ENCODE measurements at places on chromosomes 1 and 21.
A peak's percentile ranks its signal among the peaks of the same experiment; 100 is the strongest.

- DNase-seq, result no peak
These were observed 1.1 kb downstream of the TMPRSS2 start for GRCh38 chr21:41506611-41507520.

DNA sequence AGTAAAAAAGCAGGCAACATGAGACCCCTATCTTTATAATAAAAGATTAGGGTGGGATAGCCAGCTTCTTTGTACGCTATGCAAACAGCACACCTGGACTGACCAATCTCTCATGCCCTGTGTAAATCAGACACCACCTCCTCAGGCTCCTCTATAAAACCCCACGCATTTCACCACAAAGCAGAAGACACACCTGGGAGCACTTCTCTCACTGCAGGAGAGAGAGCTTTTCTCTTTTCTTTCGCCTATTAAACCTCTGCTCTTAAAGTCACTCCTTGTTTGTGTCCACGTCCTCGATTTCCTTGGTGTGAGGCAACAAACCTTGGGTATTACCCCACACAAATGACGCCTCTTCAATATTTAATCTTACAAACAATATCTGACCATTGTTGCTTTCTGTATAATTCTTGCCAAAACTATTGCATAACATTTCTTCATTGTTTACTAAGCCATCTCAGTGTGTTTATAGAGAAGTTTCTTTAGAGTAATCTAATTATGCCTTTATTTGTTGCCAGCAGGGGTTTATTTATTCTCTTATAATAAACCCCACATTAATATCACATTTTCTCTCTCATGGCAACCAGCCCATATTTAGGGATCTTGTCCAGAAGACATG is 31.6 kb upstream of the NUF2 start:
- no peak for DNase-seq

- no peak for DNase-seq
These were observed 185.9 kb downstream of the GREM2 start for GRCh38 chr1:240426051-240426450.

- DNase-seq, result no peak
These were observed at the start of gene ARHGEF19 for GRCh38 chr1:16212251-16212961. Gene ARHGEF19 (minus strand): TSS chr1:16212652. CDS start chr1:16209054, 3,598 bp downstream.

DNA sequence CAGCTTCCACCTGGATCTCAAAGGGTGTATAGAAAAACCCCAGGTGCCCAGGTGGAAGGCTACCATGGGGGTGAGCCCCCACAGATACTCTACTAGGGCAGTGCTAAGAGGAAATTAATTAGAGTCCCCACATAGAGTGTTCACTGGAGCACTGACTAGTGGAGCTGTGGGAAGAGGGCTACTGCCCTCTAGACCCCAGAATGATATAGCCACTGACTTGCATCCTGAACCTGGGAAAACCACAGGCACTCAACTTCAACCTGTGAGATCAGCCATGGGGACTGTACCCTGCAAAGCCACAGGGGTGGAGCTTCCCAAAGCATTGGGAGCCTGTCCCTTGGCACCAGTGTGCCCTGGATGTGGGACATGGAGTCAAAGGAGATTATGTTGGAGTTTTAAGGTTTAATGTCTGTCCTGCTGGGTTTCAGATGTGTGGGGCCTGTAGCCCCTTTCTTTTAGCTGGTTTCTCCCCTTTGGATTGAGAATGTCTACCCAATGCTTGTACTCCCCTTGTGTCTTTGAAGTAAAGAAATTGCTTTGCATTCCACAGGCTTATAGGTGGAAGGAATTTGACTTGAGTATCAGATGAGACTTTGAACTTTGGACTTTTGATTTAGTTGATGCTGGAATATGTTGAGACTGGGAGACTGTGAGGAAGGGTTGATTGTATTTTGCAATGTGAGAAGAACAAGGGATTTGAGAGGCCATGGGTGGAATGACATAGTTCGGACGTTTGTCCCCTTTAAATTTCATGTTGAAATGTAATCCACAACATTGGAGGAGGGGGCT is 31.8 kb upstream of the CDC14A start:
- no peak for DNase-seq

- DNase-seq, result no peak
These were observed 3.5 kb upstream of the RAP1A start for GRCh38 chr1:111615870-111616715.

- no peak for DNase-seq
These were observed 346.0 kb downstream of the USP25 start for GRCh38 chr21:16075649-16076282.

DNA sequence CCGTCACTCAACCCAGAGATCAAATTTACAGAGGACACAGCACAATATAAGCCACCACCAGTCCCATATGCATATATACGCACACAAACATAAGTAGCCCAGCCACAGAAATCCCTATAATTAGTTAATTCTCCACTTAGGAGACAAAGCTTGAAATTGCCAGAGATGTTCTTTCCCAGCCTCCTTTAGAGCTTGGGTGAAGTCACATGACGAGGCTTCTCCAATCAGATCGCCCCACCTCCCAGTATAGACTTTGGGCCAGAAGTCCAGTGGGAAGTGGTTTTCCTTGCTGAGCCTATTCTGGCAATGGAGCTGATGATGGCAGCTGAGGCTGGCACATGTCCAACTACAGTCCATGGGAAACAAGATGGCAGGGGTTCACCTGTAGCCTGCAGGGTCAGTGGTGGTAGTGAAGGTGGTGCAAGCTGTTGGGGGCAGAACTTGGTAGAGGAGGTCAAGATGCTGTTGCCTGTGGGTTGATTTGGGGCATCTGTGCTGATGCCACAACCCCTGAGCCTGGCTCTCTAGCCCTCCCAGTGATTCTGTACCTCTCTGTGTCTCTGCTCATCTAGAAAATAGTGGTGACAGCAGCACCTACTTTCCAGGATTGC is 535.9 kb downstream of the MATN1 start:
- DNase-seq, result no peak

GRCh38 chr1:93501399-93501798 is 53.5 kb downstream of the FNBP1L start:
- DNase-seq, result no peak

GRCh38 chr21:41731081-41731480 is 35.8 kb downstream of the RIPK4 start:
- DNase-seq, result no peak

DNA sequence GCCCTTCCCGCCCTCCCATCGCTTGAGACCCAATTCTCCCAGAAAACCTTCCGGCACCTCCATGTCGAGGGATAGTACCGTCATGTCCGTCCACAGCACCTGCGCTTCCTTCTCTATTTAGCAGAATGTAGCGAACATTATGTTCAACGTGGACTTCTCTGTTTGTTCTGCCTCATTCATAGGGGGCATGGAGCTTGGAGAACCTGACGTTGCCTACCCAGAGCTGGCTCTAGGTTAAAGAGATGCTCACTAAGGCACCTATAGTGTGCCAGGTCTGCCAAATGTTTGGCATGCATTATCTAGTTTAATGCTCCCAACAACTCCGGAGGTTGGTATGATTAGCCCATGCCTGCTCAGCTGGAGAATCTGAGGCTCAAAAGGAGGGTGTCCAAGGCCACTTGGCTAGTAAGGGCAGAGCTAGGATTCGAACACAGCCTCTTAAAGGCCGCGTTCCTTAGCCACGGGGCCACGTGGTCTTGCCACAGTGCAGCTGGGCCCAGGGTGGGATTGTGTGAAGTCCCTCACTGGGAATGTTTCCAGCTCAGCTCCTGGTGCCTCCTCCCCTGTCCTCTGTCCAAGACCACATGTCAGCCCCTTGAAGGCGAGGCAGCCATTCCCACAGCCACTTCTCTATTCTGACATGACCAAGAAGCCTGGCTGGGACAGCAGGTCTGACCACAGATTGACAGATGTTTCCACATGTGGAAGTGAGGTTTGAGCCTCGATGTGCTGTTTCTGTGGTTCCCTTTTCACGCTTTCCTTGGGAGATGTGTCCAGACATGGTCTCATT is 57.8 kb downstream of the RUNX3 start:
- DNase-seq, result no peak

DNA sequence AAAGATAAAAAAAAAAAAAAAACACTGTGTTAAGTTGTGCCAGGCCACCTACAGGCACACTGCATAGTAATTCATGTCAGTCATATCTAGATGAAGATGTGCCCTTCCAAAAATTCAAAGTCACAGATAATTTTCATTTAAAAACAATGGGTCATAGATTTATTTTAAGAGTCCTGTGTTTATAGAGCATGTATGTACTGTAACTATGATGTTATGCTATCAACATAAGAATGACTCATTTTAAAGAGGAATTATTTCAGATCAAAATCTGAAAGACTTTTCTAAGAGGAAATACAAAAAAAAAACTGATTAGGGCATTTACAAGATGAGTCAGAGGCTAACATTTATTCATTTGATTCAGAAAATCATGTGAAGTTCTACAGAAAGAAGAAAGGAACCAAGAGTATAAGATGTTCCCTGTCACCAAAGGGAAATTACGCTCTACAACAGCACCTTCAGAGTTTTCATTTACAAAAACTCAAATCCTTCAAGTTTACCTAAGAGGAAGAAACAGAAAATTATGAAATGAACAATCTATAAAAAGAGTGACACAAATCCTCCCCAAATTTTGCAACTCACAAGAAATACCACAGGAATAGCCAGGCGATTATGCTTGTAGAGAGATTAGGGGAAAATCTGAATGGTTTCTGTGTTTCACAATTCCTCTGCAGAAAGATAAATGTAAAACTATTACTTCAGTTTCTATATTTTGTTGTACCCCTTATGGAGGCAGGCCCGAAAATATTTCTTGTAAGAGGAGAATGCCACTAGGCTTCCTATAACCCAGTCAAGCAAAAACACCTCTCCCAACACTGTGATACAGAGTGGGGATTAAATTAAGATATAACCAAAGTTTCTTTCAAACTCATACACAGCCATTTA is 13.8 kb downstream of the TP53BP2 start:
- DNase-seq, result no peak

- no peak for DNase-seq
These were observed 66.9 kb upstream of the LRIF1 start for GRCh38 chr1:111030590-111030989.

- DNase-seq, result no peak
These were observed 82.2 kb downstream of the FBXO2 start for GRCh38 chr1:11571906-11572616.

- DNase-seq, result no peak
These were observed 98.8 kb downstream of the NOS1AP start for GRCh38 chr1:162168261-162168660.

GRCh38 chr21:35905963-35906345 is 154.4 kb downstream of the SETD4 start:
- DNase-seq, result no peak

DNA sequence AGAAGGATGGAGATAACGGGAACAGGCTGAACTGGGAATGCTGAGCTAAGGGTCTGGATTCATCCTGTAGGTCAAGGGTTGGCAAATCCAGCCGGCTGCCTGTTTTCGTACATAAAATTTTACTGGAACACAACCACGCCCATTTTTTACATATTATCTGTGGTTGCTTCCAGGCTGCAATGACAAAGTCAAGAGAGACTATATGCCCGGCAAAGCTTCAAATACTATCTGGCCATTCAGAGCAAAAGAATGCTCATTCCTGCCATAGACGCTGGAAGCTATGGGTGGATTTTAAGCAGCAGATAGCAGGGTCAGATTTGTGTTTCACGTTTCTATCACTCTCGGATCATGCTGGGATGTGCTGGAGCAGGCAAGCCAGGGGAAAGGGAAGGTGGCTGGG is 137.9 kb upstream of the EDN2 start:
- no peak for DNase-seq

DNA sequence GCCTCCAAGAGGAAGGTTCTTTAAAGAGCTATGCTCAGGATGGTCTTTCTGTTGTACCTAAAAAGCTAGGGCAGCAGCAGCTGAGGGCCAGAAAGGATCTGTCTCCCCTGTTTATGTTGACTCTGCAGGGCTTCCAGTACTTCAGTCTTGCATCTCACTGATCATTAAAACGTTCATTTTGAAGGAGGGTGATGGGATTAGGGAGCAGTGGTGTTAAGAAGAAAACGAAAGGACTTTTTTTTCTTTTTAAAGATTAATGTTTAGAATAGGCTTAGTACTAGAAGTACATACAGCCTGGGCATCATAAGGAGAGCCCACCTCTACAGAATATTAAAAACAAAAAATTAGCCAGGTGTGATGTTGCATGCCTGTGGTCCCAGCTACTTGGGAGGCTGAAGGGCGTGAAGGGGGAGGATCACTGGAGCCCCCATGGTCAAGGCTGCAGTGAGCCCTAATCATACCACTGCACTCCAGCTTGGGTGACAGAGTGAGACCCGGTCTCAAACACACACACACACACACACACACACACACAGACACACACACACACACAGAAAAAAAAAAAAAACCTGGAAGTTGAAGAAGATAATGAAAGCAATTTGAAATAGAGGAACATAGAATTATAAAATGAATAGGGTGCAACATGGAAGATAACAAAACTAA is 2.9 kb downstream of the CR1L start:
- no peak for DNase-seq

DNA sequence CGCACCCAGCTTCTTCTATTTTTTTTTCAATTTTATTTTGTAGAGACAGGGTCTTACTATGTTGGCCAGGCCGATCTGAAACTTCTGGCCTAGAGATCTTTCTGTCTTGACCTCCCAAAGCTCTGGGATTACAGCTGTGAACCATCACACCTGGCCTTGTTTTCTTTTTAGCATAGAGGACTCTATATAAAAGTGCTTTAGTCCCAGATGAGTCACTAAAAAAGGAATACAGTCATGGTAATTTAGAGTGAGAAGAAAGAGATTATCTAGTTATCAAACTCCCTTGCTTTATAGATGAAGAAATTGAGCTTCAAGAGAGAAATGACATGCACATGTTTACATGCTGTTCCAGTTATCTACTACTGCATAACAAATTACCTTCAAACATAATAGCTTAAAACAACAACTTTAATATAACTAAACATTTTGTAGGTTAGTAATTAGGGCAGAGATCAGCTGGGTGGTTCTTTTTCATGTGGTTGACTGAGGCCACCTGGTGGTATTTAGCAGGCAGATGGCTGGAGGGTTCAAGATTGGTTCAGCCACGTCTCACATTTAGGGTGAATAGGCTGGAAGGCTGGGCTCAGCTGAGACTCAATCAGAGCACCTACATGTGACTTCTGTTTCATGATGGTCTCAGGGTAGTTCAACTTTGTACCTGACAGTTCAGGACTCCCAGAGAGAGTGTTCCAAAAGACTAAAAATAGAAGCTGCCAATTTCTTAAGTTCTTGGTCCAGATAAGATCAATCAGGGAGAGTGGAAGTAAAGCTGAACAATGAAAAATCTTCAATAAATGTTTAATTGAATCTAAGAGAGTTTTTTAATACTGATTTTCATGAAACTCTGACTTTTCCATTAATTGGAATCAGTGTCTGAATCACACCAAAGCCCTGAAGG is 16.9 kb upstream of the MTF2 start:
- DNase-seq, result no peak

- no peak for DNase-seq
These were observed 33.6 kb upstream of the DENND1B start for GRCh38 chr1:197808880-197809279.

GRCh38 chr1:26364956-26365355 is 7.6 kb downstream of the ZNF683 start:
- DNase-seq, result no peak

- DNase-seq, result peak; percentile 20
These were observed 40.9 kb downstream of the STX6 start for GRCh38 chr1:180981596-180982387.

DNA sequence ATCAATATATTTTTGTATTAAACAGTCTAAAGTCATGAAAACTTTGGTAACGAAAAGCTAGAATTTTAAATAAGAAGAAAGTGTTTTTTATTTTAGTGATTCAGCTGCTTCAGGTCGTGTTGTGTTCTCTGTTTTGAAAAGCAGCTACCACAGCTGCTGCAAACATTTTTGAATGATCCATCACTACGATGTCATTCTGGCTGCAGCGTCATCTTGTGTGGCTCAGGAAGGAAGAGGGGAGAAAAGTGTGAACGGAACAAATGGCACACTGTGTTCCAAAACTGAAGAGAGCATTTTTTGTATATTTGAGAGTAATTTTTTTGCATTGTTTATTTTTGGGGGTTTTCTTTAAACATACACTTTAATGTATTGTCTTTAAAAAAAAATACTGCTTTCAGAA is 323.0 kb upstream of the ADGRL2 start:
- no peak for DNase-seq

All from activated naive CD4-positive, alpha-beta T cell (primary cell).